ENCODE measurements at places on chromosomes 3 and 15.

- DNase-seq: peak; percentile 61
Measured at GRCh38 chr3:12662593-12663400, 1.1 kb downstream of the RAF1 start.

- DNase-seq: peak; percentile 66
Measured at GRCh38 chr3:50345586-50346234, at the start of gene ZMYND10. ZMYND10 (minus strand) TSS chr3:50345732; CDS start chr3:50345579, 153 bp downstream.

- DNase-seq: no peak
Measured at GRCh38 chr3:36709826-36710365, 54.5 kb downstream of the DCLK3 start.

- DNase-seq: no peak
Measured at GRCh38 chr15:65292938-65293518, 2.8 kb upstream of the RNU5A-1 start.

DNA sequence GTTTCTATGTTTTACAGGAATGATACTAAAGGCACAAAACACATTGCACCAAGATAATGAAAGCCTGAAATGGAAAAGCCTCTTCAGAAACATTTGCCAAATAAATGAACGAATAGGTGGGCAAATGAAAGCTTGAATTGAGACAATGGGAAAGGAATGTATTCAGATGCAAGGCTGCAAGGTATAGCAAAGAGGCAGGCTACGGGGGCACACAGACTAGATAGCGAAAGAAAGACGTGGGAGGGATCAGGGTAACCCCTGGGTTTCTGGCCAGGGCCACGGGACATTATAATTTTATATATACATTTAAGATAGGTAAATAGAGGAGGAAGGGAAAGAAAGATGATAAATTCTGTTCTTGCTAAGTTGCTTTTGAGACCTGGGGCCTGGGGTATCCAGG lies 95.9 kb upstream of the NLGN1 start:
- no peak for DNase-seq

DNA sequence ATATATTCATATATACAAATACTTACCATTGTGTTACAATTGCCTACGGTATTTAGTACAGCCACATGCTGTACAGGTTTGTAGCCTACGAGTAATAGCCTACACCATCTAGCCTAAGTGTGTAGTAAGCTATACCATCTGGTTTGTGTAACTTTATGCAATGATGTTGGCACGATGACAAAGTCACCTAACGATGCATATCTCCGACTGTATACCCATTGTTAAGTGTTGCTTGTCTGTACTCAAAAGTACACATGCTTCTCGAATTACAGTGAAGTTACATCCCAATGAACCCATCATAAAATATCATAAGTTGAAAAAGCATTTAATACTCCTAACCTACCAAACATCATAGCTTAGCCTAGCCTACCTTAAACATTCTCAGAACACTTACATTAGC lies 327.1 kb downstream of the KBTBD8 start:
- DNase-seq: no peak

DNA sequence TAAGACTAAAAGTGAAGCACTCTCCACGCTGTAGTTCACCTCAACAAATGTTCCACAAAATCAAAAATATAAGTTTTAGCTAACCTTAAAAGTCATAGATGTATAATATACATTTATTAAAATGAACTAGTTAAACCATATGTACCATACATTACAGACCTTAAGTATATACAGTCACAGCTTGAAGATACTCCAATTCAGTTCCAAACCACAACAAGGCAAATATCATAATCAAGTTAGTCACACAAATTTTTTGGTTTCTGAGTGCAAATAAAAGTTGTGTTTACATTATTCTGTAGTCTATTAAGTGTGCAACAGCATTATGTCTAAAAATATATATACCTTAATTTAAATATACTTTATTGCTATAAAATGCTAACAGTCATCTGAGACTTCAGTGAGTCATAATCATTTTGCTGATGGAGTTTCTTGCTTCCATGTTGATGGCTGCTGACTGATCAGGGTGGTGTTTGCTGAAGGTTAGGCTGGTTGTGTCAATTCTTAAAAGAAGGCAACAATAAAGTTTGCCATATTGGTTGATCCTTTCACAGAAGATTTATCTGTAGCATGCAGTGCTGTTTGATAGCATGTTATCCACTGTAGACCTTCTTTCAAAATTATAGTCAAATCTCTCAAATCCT lies 736.7 kb downstream of the NSUN3 start:
- no peak for DNase-seq

DNA sequence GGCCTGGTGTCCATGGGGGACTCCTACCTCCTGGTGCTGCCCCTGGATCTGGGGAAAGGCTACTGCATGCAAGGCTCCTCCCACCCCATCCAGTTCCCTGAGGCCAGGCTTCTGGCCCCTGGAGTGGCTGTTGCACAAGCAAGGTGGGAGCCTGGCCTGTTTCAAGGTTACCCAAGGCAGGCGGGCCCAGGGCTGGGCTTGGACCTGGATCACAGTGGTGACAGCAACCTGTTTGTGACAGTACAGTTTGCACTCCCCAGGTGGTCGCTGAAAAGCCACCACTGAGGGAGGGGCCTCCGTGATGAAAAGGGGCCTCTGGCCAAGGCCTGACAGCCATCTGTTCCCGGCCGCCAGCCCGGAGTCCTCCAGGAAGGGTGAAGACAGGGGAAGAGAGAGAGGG lies 14.4 kb upstream of the KY start:
- no peak for DNase-seq

GRCh38 chr3:126360714-126361060 lies 3.5 kb upstream of the KLF15 start:
- no peak for DNase-seq

DNA sequence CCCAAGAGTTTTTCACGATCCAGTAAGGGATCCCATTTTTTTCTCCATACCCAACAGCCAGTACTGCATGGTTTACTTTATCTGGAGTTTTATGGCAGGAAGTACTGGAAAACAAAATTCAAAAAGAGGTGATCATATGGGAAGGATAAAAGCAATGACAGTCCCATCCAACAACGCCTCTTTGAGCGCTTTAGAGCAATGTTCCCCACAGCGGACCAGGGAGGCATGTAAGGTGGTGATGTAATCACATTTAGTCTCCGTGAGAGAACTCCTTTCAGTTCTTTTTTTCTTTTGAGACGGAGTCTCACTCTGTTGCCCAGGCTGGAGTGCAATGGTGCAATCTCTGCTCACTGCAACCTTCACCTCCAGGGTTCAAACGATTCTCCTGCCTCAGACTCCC lies 21.8 kb downstream of the CTSH start:
- DNase-seq: no peak

DNA sequence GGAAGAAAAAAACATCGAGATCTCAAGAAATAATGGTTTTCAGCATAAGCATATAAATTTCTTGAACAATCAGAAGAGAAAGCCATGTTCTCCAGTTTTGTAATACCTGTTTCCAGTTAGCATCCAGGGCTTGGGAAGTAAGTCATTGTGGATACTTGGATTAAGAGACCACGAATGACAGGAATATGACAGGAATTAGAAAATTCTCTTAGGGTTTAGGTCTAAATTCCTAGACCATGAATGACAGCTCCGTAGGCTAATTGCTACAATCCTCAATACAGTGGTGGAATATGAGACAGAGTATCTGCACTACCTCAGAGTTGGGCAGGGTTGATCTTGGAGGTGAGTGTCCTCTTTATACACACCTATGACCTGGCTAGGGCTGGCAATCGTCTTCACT lies 517.5 kb downstream of the NTRK3 start:
- no peak for DNase-seq

- DNase-seq: no peak
Measured at GRCh38 chr15:35427091-35427490, 118.9 kb downstream of the DPH6 start.

GRCh38 chr3:120192579-120192978 lies 92.4 kb downstream of the GPR156 start:
- no peak for DNase-seq

GRCh38 chr3:52879090-52879489 lies 18.3 kb downstream of the STIMATE start:
- no peak for DNase-seq

GRCh38 chr3:169931747-169932520 lies 20.6 kb downstream of the SAMD7 start:
- DNase-seq: no peak

- no peak for DNase-seq
Measured at GRCh38 chr3:33058765-33059164, 38.2 kb downstream of the GLB1 start.

- no peak for DNase-seq
Measured at GRCh38 chr3:15810702-15811101, 12.9 kb upstream of the ANKRD28 start.

GRCh38 chr3:69115731-69116130 lies 6.7 kb downstream of the LMOD3 start:
- no peak for DNase-seq

All from stimulated activated naive CD4-positive, alpha-beta T cell (primary cell).